ENCODE measurements at places on chromosomes 5 and 9.

- no peak for DNase-seq
Observed at GRCh38 chr5:1563617-1564181, 39.9 kb upstream of the LPCAT1 start.

DNA sequence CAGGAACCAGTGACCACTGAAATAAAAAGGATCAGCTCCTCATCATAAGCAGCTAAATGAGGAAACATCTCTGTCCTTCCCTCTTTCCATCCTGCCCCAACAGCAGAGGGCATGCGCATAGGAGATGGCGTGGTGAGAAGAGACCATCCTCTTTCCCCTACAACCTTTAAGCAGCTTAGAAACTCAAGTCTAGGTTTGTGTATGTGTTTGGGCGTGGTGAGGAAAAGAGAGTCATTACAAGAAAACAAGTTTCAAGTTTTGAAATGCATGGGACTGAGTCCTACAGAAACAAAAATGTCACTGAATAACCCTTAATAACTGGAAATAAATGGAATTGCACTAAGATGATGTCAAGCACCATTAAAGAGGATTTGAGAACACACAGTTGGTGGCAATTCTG, 96.4 kb upstream of the IL12B start:
- DNase-seq = no peak

- DNase-seq = no peak
Observed at GRCh38 chr5:54718656-54719055, 201.1 kb downstream of the SNX18 start.

DNA sequence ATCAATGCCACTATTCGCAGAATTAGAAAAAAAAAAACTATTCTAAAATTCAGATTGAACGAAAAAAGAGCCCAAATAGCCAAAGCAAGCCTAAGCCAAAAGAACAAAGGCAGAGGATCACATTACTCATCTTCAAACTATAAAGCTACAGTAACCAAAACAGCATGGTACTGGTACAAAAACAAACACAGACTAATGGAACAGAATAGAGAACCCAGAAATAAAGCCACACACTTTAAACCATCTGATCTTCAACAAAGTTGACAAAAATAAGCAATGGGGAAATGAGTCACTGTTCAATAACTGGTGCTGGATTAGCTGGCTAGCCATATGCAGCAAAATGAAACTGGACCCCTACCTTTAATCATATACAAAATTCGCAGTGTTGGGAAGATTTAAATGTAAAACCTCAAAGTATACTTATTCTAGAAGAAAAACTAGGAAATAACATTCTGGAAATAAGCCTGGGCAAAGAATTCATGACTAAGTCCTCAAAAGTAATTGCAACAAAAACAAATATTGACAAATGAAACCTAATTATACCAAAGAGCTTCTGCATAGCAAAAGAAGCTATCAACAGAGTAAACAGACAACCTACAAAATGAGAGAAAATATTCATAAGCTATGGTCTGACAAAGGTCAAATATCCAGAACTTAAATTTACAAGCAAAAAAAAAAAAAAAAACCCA, 153.7 kb downstream of the NDUFS4 start:
- no peak for DNase-seq

- DNase-seq = no peak
Observed at GRCh38 chr9:96436063-96436455, 13.9 kb upstream of the HABP4 start.

DNA sequence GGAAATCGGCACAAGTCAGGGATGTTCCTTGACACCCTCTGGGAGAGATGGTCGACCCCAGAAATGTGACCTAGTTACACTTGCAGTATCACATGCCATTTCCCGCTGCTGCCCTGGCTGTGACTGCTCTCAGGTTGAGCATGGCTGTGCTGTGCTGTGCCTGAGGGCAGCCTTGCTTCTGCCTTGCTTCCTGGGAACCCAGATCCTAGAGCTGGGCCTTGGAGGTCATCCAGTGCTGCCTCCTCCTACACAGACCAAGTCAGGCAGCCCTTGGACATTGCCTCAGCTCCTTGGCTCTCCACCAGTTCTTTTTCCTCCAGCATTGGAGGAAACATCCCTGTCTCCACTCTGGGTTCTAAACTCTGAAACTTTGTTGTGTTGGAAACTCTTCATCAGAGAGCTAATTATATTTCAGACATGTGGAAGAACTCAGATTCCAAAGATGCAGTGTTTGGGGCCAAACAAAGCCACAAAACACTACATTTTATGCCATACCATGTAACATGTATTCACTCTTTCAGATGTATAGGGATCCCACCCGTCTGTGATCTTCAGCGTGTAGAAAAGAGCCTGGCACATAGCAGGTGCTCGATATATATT, 6.1 kb downstream of the MAMDC2 start:
- no peak for DNase-seq

DNA sequence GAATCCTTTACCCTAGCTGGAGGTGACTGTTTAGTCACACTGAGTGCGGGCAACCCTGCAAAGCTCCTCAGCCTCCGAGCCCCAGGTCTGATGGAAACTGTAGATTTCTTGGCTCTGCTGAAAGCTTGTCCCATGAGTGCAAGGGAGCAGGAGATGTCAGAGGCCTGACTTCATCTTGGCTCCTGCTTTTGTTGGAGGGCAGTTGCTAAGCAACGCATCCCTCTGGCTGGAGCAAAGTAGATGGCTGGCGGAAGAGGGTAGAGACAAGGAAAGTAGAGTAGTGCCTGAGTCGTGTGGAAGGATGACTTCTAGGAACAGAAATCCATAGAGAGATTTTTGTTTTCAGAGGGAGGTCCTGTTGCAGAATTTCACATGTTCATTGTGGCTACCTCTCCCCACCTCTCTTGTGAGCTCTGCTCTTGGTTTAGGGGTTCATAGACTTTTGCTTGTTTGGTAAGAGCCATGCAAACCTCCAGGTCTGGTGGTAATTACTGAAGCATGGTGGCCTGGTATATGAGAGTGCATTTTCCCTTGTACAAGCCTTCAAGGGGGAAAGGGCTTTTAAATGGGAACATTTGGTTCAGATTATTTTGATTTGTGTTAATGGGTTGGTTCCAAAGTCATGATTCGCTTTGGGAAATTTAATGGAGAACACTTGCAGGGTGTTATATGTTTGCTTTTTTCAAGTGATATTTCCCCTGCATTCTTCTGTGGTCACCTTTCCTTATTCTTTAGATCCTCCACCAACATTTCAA, 71.5 kb downstream of the ARHGAP26 start:
- no peak for DNase-seq

- DNase-seq = no peak
Observed at GRCh38 chr5:160188141-160189015, 40.9 kb upstream of the FABP6 start.

- no peak for DNase-seq
Observed at GRCh38 chr9:104658496-104659195, 35.7 kb upstream of the OR13D1 start.

DNA sequence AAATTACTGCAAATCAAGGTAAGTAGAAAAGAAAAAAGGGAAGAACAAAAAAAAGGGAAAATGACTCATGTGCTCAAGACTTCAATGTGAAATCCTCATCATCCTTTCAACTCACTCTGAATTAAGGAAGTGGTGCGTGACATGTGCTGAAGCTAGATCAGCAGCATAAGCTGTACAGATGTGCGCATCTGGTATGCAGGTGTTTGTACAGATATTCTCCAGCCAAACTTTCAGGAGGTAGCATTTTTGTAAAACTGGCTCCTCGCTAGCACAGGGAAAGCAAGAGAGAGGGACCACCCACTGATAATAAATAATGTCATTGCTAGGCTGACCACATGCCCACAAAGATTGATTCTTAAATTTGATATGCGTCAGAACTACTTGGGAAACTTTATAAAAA, 253.9 kb upstream of the RGMB start:
- DNase-seq = no peak

GRCh38 chr5:173686950-173687349, 70.5 kb upstream of the BOD1 start:
- DNase-seq = no peak

DNA sequence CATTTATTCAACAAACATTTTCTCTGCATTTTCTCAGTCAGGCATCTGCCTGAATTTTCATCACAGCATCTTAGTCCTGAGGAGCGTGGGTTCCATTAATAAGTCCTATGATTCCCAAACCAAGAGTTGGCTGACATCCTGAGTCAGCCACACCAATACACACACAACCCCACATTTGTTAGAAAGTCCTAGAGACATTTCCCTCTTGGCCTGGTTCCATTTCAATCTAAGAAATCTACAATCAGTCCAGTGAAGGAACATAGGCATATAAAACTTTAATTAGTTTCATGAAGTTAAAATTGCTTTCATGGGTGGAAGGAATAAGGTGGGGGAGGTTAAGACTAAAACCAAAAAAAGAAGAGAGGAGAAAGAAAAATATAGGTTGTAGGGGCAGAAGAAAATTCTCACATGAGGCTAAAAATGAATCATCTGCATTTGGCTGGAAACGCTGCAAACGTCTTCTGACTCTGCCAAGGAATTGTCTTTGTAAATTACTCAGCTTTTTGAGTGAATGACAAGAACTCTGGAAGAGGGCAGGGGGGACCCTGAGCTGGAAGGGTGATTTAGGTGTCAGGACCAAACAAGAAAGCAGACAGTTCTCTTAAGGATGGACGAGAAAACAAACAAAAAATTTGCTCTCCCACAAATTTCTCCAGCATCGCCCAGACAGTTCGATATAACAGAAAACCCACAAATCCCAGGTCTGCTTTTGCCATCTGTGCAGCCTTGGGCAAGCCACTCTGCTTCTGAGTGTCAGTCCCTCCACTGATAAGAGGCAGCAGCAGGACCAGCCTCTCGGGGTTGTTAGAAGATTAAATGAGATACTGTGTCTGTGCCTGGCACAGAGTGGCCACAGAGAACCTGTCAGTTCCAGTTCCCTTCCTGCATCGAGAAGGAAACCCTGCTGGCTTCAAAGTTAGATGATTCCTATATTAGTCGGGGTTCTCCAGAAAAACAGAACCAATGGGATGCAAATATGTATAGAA, 289.7 kb downstream of the CDK5RAP2 start:
- no peak for DNase-seq

DNA sequence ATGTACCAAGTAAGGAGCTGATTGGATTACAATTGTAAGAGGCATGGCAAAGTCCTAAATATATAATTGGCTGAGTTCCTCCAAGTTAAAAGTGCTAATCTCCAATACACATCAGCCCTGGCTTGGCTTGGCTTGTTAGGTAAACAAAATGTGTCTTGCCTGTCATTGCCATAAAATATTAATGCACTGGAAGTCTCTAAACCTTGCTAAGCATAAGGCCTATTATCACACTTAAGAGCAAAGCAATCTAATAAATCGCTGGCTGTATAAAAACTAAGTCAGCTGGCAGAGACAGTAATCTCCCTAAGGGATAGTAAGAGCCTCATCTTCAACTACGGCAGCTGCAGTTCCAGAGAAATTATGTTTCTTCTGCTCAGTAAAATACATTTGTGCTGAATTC, 418.6 kb upstream of the GRAMD2B start:
- DNase-seq = no peak

DNA sequence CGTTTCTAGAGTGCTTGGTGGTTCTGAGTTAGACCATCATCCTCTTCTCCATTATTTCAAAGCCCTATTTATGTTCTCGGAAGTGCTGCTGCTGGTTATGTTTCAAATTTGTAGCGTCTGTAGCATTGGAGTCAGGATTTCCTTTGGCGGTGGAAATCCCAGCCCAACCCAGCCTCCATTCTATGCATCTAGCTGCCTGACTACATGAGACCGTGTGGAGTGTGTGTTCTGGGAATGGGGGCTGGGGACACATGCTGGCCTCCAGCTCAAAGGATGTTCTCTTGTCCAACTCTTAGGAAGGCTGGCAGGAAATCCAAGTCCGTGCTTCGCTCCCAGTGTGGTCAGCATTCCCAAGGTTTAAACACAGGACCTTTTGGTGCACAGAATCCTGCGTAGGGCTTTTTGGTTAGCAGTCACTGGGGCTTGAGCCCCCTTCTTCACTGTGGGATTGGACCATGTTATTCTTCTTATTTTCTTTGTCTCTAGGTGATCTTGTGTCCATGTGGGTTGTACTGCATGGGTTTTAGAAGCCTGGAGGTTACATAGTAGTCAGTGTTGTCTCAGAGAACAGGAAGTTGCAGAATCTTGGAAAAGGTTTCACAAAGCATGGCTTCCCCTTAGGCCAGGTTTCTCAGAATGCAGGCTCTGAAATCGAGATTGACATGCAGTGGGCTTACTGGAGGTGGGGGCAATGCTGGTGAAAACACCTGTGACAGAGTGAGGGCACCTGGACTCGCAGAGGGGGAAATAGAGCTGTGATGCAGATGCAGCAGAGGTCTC, 132.2 kb downstream of the ARHGAP26 start:
- DNase-seq = no peak

DNA sequence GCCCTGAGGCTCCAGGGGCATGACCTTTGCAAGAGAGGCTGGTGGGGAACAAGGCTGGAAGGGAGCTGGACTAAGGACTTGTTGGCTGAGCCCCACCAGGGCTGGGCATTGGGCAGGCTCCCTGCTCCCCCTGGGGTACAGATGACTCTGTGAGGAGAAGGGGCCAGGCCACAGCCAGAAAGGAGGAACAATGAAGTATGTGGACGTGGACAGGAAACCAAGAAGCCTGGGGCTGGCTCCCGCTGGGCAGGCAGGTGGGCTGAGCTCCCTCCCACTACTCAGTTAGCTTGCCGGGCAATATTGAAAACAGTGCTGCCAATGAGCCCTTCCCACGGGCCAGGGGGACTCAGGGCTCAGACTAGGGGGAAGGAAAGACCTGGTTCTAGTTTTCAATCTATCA, 66.1 kb upstream of the SPTLC1 start:
- DNase-seq = no peak

DNA sequence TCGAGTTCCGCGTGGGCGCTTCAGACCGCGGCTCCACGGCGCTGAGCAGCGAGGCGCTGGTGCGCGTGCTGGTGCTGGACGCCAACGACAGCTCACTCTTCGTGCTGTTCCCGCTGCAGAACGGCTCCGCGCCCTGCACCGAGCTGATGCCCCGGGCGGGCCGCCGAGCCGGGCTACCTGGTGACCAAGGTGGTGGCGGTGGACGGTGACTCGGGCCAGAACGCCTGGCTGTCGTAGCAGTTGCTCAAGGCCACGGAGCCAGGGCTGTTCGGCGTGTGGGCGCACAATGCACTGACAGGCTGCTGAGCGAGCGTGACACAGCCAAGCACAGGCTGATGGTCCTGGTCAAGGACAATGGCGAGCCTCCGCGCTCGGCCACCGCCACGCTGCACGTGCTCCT, 3.7 kb upstream of the PCDHB15 start:
- DNase-seq = no peak

DNA sequence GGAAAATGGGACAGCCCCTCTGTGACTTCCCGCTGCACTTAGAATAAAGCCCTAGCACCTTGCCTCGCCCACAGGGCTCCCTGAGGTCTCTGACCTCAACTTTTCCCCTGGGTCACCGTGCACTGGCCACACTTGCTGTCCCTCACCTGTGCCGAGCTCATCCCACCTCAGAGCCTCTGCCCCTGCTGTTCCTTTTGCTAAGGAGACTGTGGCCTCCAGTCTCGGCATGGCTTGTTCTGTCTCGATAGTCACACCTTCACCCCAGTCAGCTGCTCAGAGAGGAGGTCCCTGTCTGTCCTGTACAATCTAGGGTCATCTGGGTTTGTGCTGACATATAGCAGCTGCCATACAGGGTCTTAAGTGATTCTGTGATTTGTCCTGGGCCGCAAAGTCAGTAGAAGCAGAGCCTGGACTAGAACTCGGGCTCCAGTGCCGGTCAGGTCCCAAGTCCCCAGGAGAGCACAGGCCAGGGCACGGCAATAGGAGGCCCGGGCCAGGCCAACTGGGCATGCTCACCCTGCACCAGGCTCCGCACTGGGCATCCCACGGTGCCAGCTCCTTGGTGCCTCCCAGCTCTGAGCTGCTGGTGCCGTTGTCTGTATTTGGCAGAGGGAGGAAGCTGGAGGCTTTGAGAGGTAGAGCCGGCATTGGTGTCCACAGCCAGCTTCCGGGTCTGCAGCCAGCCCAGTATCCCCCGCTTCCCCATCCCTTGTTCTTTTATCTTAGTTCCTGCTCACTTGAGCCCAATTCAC, 35.2 kb downstream of the NCS1 start:
- DNase-seq = no peak

- no peak for DNase-seq
Observed at GRCh38 chr9:80928697-80929096, 760.6 kb downstream of the TLE1 start.

Measured in activated T-helper 1 cell treated with anti-CD3 and anti-CD28 coated beads, Interleukin-2, amount 50 U/mL, for 16 hours (primary cell).